Activated naive CD8-positive, alpha-beta T cell treated with anti-CD3 and anti-CD28 coated beads, Interleukin-2, amount 10 ng/mL, durations not matched to agents 7 days and 5 days (primary cell): ENCODE measurements at places on chromosomes 5 and 9. TPM values are rescaled to one million over a fixed set of nuclear protein-coding genes. Genes with fewer than 3 reads are reported as not detected.

GRCh38 chr5:180140079-180140554 lies 68.6 kb upstream of the RNF130 start:
- no peak for DNase-seq

DNA sequence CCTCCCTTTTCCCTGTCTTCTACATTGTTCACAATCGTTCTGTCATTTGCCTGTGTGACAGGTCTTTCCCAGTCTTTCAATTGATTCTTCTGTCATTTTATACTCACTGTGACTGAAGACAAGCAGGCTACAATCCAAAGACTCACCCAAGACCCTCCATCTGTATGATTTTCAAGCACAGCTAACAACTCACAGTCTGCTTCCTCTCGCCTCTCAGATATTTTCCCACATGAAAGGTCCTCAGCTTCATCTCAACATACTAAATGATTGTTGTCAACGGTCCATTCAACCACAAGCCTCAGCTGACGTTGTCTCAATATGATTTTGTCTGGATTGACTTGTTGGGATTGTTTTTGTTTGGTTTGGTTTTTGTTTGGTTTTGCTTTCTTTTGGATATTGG lies 346.5 kb downstream of the NFIB start:
- DNase-seq: no peak

ZNF658 gene
- 5.5 TPM for total RNA-seq

GRCh38 chr5:59785676-59786333 lies 107.7 kb downstream of the PDE4D start:
- DNase-seq: no peak

DNA sequence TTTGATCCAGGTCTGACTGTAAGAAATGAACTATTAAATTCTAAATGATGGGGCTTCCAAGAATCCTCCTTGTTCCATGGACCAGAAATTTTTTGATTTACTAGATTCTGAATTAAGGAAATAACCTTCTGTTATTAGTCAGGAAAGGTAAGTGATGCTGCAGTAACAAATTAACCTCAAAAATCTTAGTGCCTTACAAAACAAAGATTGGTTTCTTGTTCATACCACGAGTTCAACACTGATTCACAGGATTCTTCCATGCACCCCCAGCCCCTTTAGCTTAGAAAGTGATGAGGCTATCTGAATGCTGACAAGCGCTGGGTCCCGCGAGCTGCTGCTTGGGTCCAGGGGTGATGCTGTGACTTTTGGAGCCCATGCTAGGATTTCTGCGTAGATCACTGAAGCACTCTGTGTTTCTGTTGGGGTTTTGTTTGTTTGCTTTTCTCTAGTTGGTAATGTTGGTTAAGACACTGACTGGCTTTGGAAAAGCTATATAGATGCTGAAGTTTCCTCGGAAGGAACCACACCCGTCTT lies 52.3 kb downstream of the COL15A1 start:
- DNase-seq: no peak

GRCh38 chr5:110063640-110064602 lies 374.2 kb downstream of the MAN2A1 start:
- DNase-seq: no peak

DNA sequence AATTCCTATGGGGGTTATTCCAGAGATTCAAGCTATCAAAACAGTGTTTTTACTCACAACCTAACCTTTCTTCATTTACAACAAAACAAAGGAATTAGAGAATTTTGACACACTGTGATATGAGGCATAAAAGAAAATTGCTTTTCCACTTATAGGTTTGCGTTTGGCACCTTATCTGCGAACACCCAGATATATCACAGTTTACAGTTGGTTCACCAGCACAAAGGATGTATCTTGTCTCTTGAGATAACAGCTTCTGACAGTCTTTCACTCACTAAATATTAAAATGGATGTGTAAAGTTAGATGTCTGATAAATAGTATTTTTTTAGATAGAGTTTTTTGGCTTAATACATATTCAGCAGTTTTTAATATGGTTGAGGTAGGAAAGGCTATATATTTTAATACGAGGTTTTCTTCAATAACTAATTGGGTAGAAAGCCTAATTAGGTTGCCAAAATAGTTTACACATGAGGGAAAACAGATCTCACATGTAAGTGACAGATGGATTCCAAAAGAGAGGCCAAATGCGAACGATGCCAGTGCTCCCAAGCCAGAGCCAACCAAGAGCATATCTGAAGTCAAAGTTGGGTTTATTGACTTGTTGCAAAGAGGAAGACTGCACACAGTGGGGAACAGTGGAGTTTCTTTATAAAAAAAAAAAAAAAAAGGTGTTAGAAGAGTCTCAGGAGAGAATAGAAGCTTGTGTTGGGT lies 1495.2 kb downstream of the MAT2B start:
- no peak for DNase-seq

- DNase-seq: no peak
These were observed 417.7 kb downstream of the GADD45G start for GRCh38 chr9:90022474-90022873.

COL23A1 gene
- total RNA-seq: 0.83 TPM

DNA sequence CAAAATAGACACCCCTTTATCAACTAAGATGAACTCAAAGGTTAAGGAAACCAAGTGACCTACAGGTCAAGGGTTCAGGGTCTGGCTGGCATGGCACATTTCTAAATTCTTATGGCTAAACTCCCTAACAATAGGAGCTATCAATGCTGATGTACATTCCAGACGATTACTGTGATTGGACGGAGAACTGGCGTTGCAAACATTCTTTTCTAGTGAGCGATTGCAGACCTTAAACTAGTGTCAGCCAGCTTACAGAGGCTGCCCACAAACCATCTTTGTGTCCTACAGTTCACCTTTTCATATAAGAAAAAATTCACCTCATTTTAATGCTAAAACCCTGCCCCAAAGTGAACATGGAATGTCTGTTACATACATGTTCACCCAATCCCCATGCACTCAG lies 382.9 kb downstream of the MAT2B start:
- DNase-seq: no peak

GRCh38 chr9:136267261-136268111 lies 21.9 kb upstream of the QSOX2 start:
- DNase-seq: peak; percentile 86
